HFF-Myc (cell line): ENCODE measurements at places on chromosomes 6 and 20.

GRCh38 chr6:13472099-13472498 lies 15.3 kb downstream of the GFOD1 start:
- DNase-seq: peak; percentile 79

GRCh38 chr20:25223179-25223661 lies 24.7 kb upstream of the PYGB start:
- peak; percentile 92 for DNase-seq

GRCh38 chr6:87905101-87905641 lies 142.5 kb upstream of the SPACA1 start:
- DNase-seq: no peak

GRCh38 chr6:151071295-151071694 lies 168.5 kb upstream of the AKAP12 start:
- no peak for DNase-seq

DNA sequence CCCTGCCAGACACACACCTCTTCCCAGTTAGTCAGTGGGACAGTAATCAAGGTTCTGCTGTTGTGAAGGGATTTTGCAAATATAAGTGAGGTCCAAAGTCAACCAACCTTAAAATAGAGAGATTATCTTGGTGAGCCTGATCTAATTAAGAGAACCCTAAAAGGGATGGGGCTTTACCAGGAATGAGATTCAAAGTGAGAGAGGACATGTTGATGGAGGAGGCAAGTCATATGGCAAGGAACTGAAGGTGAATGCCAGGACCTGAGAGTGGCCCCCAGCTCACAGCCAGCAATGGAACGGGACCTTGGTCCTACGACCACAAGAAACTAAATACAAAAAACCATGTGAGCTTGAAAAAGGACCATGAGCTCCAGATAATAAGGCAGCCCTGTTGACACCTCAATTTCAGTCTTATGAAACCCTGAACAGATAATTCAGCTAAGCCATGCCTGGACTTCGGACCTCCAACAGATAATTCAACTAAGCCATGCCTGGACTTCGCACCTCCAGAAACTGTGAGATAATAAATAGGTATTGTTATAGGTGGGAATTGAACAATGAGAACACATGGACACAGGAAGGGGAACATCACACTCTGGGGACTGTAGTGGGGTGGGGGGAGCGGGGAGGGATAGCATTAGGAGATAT lies 253.4 kb downstream of the GMPR start:
- DNase-seq: no peak

DNA sequence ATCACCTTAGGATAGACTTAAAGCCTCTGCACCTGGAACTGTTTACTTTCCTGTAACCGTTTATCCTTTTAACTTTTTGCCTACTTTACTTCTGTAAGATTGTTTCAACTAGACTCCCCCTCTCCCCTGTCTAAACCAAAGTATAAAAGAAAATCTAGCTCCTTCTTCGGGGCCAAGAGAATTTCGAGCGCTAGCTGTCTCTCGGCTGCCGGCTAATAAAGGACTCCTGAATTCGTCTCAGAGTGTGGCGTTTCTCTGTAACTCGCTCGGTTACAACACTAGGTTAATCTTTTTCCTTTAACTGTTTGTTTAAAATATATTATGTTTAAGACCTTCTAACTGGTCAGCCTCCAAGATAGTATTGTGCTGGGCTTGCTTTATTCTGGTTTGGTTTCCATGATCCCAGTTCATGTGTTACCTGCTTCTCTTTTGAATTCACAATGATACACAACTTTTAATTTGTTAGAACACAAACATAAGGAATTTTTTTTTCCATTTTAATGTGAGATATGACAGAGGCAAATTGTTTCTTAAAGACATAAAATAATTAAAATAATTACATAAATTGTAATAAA lies 8.7 kb upstream of the NQO2 start:
- no peak for DNase-seq

GRCh38 chr6:37524970-37525318 lies 25.3 kb upstream of the CCDC167 start:
- no peak for DNase-seq

DNA sequence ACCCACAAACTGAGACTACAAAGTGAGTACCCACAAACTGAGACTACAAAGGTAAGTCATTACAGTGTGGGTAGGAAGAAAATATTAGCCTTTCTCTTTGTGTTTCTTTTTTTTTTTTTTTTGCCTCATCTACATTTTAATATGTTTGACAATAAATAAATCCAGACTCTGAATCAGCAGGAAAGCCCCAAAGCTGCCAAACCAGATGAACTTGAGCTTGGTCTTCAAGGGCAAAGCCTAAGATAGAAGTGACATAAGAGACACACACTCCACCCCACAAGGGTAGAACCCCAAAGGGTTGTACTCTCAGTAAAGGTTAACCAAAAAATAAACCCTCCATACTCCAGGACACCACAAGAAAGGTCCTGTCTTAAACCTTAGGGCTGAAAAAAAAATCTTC lies 326.8 kb upstream of the ARID1B start:
- DNase-seq: no peak

- no peak for DNase-seq
These were observed 7.5 kb upstream of the AAR2 start for GRCh38 chr20:36228770-36229169.

DNA sequence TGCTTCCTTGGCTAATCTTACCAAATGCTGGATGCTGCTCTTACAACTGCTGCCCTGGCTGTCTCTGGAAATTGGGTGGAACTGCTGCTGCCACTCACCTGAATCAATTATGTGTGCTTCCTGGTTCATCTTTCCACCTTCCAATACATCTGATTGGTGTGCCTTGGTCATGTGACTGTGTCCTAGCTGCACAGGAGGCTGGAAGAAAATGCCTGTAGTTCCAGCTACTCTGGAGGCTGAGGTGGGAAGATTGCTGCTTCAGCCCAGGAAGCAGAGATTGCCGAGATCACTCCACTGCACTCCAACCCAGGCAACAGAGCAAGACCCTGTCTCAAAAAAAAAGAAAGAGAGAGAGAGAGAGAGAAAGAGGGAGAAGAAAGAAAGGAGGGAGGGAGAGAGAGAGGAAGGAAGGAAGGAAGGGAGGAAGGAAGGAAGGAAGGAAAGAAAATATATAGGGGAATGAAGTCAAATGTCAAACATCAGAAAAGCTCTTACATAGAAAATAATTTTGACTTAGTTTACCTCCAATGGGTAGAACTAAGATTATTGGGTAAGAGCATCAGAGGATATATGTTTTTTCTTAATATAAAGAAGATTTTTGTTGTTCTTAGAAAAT lies 14.1 kb upstream of the PPARD start:
- no peak for DNase-seq

- DNase-seq: no peak
These were observed 194.3 kb upstream of the MARCKS start for GRCh38 chr6:113662688-113663333.
